Left forelimb (tissue), 1 donor: ENCODE measurements at places on chromosomes 7 and 10.

GRCh38 chr10:124318076-124318475 lies 100.6 kb downstream of the OAT start:
- DNase-seq, result peak; percentile 22

- DNase-seq, result no peak
Measured at GRCh38 chr10:103783681-103784080, 71.7 kb downstream of the SH3PXD2A start.

- no peak for DNase-seq
Measured at GRCh38 chr7:47937065-47937687, 11.1 kb downstream of the PKD1L1 start.

- peak; percentile 53 for DNase-seq
Measured at GRCh38 chr10:69497611-69498390, 46.5 kb downstream of the TSPAN15 start.

DNA sequence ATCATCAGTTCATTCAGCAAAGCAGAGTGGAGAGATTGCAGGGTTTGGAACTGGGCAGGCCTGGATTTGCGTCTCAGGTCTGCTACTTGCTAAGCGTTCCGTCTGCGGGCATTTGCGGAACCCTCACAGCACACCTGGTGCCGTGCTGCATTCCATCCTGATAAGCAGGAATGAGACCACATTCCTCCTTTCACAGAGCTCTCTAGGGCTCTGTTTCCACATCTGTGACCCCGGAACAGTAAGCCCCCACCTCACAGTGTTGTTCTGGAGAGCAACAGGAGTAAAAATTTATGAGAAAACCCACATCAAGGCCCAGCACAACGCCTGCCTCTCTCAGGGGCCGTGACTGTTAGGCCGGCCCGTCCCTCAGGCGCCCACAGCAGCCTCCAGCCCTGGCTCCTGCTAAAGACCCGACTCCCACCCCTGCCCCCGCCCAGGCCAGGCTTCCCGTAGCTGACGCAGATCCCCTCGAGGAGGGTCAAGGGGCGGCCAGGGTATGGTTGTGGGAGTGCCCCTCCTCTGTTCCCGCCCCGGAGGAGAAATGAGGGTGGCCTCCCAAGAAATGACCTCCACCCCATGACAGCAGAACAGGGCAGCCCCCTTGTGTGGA lies 128.9 kb downstream of the RGS10 start:
- DNase-seq, result peak; percentile 74

DNA sequence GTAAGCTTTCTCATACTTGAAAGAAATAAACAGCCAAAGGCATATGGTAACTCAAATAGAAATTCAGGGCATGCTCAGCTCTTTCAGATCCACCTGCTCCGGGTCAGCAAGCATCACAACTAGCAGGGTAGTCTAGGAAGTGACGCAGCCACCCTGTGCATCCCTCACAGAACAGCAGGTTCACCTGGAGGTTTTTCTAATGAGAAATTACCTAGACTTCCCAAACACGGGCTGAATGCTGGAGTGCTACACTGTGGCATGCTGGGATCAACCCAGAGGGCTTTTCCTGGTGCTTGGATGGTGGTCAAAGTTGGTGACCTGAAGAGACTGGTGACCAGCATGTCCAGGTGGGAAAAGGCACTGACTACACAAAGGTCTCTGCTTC lies 66.8 kb upstream of the DNAJB6 start:
- DNase-seq, result no peak

GRCh38 chr10:80197972-80198916 lies 7.1 kb downstream of the ANXA11 start:
- no peak for DNase-seq

GRCh38 chr7:42763137-42763551 lies 148.7 kb downstream of the C7orf25 start:
- DNase-seq, result no peak

- peak; percentile 20 for DNase-seq
Measured at GRCh38 chr10:118585234-118585633, 10.2 kb downstream of the PRLHR start.

DNA sequence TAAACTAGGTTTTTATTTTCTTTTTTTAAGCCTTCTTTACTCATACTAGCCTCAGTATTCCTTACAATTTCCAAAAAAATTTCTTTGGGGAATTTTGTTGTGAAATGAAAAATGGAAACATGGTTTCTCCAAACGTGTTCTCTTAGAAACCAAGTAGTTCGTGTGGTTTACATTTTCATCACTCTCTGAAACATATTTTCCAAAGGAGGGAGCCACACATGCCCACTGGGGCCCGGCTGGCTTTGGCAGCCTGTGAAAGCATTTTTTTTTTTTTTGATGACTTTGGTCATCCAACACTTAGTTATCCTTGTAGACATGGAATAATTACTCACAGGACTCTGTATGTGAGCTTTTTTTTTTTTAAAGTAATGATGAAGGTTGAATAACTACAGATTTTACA lies 169.6 kb downstream of the C7orf25 start:
- DNase-seq, result no peak

DNA sequence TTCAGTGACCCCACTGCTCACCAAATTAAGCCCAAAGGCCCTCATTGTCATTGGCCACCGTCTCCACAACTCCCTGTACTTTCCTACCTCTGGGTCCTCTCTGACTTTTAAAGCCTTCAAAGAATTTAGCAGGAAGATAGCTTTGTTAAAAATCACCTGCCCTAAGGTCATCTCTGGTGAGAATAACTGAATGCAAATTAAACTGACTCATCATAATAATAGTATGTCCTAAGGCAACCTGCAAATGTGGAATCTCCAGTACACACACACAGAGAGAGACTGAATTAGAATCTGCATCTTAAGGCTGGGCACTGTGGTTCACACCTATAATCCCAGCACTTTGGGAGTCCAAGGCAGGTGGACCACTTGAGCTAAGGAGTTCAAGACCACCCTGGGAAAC lies 24.1 kb downstream of the OAT start:
- DNase-seq, result no peak
